ENCODE measurements at places on chromosomes 12 and 14.

- DNase-seq: no peak
Measured at GRCh38 chr14:76186308-76187027, 34.7 kb downstream of the GPATCH2L start.

GRCh38 chr12:115147916-115148315, 463.9 kb upstream of the TBX3 start:
- no peak for DNase-seq

DNA sequence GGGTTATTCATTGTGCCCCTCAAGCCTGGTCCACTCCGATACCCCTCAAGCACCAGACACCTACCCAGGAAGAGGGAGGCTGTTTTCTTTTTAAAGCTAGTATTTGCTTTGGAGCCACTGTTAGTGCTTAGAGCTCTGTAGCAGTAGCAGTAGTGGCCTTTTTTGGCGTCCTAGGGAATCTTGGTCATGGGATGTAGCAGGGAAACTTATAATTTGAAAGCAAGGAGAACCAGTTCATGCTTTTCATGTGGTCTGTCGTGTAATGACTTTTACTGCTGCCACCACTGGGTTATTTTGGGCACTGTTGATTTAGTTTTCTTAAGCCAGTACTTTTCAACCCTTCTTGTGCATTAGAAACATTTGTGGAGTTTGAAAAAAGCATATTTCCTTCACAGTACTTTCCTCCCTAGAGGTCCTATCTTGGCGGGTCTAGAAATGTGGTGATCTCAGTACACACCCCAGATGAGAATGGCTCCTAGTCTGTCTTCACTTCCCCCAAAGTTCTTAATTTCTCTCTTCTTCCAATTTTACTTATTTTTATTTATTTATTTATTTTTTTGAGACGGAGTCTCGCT, 49.7 kb downstream of the MARK3 start:
- DNase-seq: no peak

GRCh38 chr12:124688356-124688992, 121.1 kb upstream of the NCOR2 start:
- DNase-seq: no peak

DNA sequence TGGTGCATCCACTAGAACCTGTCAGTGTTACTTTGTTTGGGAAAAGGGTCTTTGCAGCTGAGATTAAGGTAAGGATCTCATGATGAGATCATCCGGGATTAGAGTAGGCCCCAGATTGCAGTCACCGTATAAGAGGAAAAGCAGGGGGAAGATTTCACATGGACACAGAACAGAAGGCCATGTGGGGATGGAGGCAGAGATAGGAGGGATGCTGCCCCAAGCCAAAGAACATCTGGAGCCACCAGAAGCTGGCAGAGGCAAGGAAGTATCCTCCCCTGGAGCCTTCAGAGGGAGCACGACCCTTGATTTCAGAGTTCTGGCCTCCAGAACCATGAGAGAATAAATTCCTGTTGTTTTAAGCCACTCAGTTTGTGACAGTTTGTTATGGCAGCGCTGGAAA, 39.6 kb downstream of the CMKLR1 start:
- DNase-seq: no peak

- no peak for DNase-seq
Measured at GRCh38 chr14:99069946-99070345, 202.1 kb downstream of the BCL11B start.

DNA sequence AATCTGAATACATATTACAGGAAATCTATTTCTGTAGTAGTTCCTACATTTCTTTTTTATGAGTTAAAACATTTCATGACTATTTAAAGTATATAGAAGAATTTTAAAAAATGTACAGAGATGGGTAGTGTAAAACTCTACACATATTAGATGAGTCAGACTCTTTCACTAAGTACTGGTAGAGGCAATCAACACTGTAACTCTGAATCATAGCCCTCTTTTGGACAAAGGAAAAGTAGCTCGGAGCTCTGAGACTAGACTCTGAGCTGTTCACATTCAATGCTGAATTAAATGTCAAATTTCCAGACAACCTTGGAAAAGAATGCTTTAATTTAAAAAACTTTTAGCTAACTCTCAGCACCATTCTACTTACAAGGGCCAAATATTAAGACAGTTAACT, 3.4 kb downstream of the PTCSC3 start:
- DNase-seq: no peak

DNA sequence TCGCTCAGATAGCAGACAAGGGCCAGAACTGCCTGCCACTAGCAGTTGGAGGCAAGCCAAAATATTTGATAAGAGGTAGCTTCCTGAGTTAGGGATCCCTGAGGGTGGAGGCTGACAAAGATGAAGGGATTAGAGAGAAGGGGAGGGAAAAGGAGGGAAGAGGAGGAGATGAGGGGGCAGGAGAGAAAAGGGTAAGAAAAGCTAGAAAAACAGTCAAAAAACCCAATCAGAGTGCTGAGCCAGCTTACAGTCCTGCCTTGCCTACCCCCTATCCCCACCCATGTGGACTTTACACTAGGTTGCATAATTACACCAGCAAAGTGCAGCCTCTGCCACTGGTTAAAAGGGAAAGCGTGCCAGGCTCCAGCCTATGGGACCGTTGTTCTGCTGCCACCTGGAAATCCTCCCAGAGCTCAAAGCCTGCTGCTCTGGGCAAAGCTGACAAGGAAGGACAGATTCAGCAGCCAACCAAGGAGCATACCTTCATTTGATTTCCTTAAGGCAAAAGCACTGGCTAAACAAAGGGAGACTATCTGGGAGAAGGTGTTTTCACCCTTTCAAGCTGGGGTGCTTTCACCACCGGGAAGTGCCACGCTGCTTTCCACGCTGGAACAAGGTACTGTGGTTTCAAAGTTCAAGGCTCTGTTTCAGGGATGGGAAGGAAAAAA, 3.8 kb upstream of the NUMB start:
- no peak for DNase-seq

- no peak for DNase-seq
Measured at GRCh38 chr12:124481257-124481750, 86.1 kb downstream of the NCOR2 start.

GRCh38 chr12:39095636-39096330, 190.4 kb upstream of the CPNE8 start:
- no peak for DNase-seq

DNA sequence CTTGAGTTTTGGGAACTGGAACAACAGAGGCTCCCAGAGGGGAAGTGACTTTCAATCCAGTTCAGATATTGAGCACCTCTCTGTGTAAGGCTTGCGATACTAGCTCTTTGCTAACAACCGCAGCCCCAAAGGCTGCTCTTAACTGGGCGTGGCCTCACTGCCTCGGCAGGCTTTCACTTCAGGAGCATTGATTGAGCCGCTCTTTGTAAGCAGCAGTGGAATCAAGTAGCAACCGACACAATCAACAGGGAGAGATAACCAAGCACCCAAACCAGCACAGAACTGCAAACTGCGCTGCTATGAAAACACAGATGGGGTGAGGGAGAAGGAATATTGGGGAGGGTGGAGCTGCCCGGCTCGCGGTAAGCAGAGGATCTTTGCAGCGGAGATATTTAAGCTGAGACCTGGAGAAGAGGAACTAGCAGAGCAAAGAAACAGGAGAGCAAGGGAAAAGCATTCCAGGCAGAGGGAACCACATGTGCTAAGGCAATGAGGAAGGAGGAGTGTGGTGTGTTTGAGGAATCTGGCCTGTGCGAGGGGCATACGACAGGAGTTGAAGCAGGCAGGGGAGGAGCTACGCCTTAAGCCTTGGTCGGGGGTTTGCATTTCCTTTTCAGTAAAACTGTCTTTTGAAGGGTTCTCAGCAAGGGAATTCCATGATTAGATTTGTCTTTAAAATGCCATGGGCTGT, 17.3 kb upstream of the YY1 start:
- DNase-seq: no peak

DNA sequence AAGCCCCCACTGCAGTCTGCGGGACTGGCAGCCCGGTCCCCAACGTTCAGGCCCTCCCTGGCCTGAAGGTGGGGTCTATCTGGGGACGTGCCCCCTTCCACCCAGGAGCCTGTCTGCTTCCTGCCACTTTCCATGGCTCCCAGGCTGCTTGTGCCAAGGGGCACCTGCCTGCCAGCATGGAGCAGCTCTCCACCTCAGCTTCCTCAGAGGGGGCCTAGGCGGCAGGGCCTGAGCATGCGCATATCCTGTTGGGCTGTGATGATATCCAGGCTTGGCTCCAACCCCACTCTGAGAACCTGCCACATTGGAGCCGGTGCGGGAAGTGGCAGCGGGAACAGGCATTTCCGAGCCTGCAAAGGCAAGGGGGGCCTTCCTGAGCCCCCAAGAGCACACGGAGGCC, 57.4 kb downstream of the FUT8 start:
- no peak for DNase-seq

GRCh38 chr12:6182279-6182898, 17.8 kb upstream of the CD9 start:
- no peak for DNase-seq
